WTC11 (cell line): ENCODE measurements at places on chromosomes 5 and 9.

DNA sequence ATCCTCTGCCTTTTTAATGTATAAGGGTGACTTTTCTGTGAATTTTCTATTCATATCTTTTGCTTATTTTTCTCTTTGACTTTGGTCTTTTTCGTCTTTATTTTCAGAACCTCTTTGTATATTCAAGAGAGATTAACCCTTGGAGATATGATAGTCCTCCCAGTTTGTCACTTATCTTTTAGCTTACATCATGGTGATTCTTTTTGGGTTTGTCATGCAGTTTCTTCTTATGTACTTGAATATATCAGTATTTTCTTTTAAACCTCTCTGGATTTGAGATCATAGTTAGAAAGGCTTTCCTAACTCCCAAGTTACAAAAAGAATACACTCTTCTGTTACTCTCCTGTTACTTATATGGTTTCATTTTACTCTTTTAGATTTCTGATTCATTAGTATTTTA is 27.5 kb upstream of the GPR21 start:
- no peaks in the 10 kb centered on the region for H3K27me3 ChIP-seq
- peaks cover 9% of the 10 kb centered on the region for H3K4me1 ChIP-seq
- peaks cover 18% of the 10 kb centered on the region for H3K36me3 ChIP-seq

- DNase-seq: peak; percentile 12
- no peaks in the 10 kb centered on the region for H3K4me1 ChIP-seq
- no peak overlapping the region for H3K27ac ChIP-seq
Measured at GRCh38 chr5:56900858-56901578, 8.4 kb upstream of the SETD9 start.

DNA sequence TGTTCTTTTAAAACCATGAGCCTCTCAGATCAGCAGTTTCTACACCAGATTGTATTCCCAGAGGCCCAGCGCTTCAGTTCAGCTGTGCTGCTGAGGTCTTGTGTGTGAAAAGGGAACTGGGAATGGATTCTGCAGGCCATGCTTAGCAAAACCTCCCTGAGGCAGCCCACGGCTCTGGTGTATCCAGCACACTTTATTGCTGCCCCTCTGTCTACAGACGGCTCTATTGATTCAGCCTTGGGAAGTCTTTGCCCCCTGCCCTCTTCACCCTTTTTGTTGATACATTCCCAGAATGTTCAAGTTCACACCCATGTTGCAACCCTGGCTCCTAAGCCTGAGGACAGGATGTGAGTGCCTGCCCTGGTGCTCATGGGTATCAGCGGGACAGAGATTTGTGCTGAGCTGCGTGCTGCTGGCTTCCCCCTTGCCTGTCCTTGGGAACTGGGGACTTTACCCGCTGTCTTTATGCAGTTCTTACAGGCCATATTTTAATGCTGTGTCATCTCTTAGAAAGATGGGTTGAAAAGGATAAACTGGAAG is 37.3 kb downstream of the ARHGAP26 start:
- H3K4me3 ChIP-seq: no peak overlapping the region
- no peak for DNase-seq
- H3K27me3 ChIP-seq: no peaks in the 10 kb centered on the region
- peaks cover 29% of the 10 kb centered on the region for H3K4me1 ChIP-seq

DNA sequence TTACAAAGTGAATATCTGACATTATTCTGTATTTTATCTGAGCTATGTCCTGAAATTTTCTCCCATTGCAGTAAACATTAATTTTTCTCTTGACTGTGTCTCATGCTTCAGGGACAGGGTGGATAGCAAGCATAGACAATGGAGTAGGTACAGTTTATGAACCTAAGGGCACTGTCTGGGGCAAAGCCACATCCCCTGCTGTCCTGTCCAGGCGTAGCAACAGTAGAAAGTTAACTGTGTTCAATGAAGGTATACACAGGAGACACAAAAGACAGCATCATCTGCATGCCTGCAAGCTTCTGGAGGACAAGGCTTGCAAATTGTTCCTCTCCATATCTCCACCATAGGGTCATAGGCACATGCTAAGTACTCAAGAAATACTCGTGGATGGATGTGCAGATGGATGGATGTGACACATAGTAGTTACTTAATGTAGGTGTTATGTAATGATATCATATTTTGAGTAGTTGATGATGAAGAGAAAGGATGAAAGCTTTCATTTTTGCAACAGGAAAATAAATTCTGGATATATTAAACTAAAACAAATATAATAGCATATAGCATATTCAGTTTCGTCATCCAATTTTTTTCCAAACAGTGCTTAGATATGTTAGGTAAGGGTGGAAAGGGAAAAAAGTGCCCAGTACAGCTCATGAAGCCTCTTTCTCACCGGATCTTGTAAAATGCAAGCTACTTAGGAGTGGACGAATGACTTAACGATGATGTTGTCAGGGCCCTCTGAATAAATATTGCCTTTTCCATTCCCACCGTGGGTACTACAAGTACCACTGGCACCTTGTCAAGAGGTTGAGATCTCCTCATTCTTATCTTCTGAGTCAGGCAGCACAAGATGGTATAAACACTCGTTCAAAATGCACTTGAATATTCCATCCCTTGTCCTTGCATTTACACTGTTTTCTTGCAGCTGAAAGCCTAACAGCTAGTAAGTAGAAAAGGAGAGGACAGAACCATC is 19.9 kb upstream of the ZSWIM6 start:
- peaks cover 3% of the 10 kb centered on the region; the same call in 1 of the 2 replicates for H3K4me1 ChIP-seq
- peaks cover 82% of the 10 kb centered on the region for H3K27me3 ChIP-seq
- no peaks in the 10 kb centered on the region for H3K36me3 ChIP-seq
- H3K27ac ChIP-seq: no peak overlapping the region

- H3K4me3 ChIP-seq: no peak overlapping the region
- H3K4me1 ChIP-seq: 0 out of 2 replicates have a peak, but pooled peaks cover 3% of the 10 kb centered on the region
- no peaks in the 10 kb centered on the region for H3K27me3 ChIP-seq
- no peak for DNase-seq
Measured at GRCh38 chr5:45686620-45687019, 9.6 kb downstream of the HCN1 start.

DNA sequence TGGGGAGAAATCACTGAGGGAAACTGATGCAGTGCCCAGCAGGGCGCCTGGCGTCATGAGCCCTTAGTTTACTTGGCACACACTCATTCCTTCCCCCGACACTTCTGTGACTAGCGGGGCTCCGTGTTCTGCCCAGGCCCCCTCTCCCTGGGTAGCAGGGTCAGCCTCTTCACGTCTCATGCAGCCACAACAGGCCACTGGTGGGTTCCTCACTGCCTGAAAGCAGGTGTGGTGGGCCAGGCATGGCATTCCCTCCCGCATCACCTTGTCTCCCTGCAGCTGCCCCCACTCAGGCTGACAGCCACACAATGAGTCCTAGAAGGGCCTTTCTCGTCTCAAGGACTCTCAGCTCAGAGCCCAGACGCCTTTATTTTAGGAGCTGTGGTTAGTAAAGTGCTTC is 51.1 kb upstream of the CPLX2 start:
- no peak overlapping the region for H3K27ac ChIP-seq
- H3K27me3 ChIP-seq: no peaks in the 10 kb centered on the region
- no peak overlapping the region for H3K4me3 ChIP-seq
- H3K4me1 ChIP-seq: peaks cover 44% of the 10 kb centered on the region
- H3K36me3 ChIP-seq: no peaks in the 10 kb centered on the region

GRCh38 chr9:98886691-98887229 is 56.9 kb upstream of the COL15A1 start:
- no peak for DNase-seq
- no peaks in the 10 kb centered on the region for H3K36me3 ChIP-seq
- no peak overlapping the region for H3K4me3 ChIP-seq
- no peak overlapping the region for H3K27ac ChIP-seq
- no peaks in the 10 kb centered on the region for H3K27me3 ChIP-seq

DNA sequence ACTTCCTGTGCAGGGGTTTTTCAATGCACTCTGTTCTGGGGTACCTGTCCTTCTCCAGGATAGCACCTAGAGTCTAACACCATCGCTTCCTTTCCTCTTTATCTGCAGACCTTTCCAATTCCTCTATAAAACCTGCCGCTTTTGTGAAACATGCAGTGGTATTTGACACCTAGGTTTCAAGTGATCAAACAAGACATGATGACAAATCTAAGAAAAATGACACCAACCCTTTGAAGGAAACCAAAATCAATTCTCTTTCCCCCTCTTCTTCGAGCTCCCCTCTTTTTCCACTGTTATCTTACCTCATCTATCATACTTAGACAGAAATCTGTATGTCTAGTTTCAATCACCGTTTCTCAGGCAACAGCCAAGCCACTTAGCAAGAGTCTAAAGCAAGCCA is 25.6 kb upstream of the RANBP17 start:
- peaks cover 12% of the 10 kb centered on the region for H3K36me3 ChIP-seq
- H3K27ac ChIP-seq: no peak overlapping the region
- H3K27me3 ChIP-seq: no peaks in the 10 kb centered on the region
- H3K4me1 ChIP-seq: peaks cover 13% of the 10 kb centered on the region

DNA sequence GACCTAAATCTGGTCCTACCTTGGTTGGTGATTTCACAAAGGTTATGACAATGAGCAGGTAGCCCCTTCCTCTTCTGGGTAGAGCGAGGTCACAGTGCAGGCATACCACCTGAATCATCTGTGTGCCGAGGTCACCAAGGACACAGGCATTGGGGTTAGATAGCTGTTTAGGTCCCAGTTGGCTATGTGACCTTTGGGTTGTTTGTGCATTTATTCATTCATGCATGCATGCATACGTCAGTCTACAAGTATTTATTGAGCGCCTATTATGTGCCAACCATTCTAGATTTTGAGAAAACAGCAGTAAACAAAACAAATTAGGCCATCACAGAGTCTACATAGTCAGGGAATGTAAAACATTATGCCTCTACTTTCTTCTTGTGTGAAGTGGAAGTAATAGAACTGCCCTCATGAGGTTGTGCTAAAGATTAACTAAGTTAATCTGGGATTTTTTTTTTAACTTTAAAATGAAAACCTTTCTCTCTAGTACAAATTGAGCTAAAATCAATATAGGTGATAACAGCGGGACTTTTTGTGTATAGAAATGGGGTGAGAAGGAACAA is 104.7 kb upstream of the SLC12A2 start:
- H3K27ac ChIP-seq: no peak overlapping the region
- peaks cover 2% of the 10 kb centered on the region; the same call in 1 of the 2 replicates for H3K27me3 ChIP-seq
- no peaks in the 10 kb centered on the region for H3K36me3 ChIP-seq
- DNase-seq: no peak
- no peak overlapping the region for H3K4me3 ChIP-seq

- no peaks in the 10 kb centered on the region for H3K36me3 ChIP-seq
- no peak overlapping the region for H3K4me3 ChIP-seq
- no peaks in the 10 kb centered on the region for H3K27me3 ChIP-seq
- H3K4me1 ChIP-seq: peaks cover 44% of the 10 kb centered on the region
Measured at GRCh38 chr5:68542207-68542606, 326.7 kb downstream of the PIK3R1 start.

DNA sequence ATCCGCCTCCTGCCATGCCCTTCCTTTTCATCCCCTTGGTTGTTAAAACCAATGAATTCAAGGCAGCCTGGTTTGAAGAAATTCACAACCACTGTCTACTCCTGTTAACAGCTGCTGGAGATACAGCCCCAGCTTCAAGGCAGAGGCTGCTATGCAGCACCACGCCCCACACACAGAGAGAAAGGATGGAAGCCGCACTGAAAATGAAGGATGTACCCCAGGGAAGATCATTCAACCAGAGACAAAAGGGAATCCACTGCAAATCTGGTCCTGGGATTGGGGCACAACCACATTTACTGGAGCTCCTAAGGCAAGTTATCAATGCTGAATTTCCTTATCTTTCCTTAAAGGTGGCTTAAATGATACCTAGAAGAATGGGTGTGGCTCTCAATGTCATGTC is 58.7 kb downstream of the DPYSL3 start:
- no peaks in the 10 kb centered on the region; the same call in 1 of the 2 replicates for H3K27me3 ChIP-seq
- peak overlapping the region; percentile 96 for H3K27ac ChIP-seq
- peaks cover 16% of the 10 kb centered on the region for H3K36me3 ChIP-seq
- no peak for DNase-seq
- H3K4me3 ChIP-seq: peak overlapping the region; percentile 96
- peaks cover 78% of the 10 kb centered on the region for H3K4me1 ChIP-seq

- DNase-seq: no peak
- no peaks in the 10 kb centered on the region for H3K27me3 ChIP-seq
- H3K4me3 ChIP-seq: no peak overlapping the region
- H3K4me1 ChIP-seq: peaks cover 19% of the 10 kb centered on the region
Measured at GRCh38 chr9:93031629-93032430, 26.7 kb upstream of the SUSD3 start.
